ENCODE measurements at places on chromosomes 3 and 15.

DNA sequence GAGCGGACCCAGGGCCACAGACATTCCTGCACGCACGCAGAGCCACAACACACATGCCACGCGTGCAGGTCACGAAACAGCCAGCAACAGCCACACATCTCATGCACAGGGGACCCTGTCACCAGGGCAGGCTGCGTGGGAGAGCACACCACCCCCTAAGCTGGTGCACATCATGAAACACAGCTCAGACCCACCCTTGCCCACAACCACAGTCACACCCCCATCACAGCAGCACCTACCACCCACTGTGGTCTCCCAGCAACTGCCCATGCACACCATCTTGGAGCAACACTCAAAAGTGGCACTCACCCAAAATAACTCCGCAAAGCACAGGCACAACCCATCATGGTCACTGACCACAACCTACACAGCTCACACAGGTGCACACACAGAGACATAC is 75.7 kb downstream of the OCA2 start:
- no peak for DNase-seq

- no peak for DNase-seq
These were observed 57.2 kb upstream of the TOPAZ1 start for GRCh38 chr3:44184319-44184953.

DNA sequence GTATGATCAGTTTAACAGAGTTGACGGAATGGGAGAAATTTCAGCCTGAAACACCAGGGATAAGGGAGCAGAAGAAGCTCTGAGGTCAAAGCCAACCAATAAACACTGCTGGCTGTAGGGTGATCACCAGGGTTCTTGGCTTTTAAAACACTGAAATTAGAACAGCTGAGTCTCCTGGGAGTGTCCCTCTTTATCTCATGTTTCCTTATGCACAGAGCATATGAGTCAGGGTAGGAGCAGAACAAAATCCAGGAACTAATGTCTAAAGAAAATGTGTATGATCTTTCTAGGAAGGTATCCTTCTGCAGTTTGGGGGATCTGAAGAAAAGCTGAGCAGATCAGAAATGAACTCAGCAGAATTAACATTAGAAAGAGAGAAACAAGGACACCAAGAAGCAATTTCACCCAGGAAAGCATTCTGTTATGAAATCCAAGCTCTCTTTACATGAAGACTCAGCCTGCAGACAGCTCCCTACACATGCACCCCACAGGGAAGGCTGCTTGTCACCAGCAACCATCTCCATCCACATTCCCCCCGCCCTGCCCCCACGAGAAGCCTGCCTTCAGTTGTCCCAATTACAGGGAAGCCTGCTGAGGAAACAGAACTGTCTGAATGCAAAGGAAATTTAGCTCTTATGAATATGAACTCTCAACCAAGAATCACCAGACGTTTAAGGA is 469.7 kb downstream of the PDCD6IP start:
- no peak for DNase-seq

DNA sequence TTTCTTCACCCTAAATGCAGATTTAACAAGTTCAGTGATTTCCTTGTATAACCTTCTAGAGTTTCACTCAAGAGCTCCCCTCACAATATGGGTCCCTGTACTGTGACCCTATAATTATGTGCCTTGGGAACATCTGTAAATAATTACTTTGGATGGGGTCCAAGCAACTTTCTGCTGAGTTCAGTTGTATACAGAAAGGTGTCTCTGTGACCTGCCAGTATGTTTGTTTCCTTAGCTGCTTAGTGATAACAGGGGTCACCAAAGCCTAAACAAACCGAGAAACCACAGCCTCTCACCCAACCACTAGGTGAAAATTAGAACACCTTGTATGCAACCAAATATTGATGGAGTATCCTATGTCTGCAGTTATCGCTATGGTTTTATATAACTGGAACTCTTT is 29.8 kb upstream of the SLC25A36 start:
- no peak for DNase-seq

DNA sequence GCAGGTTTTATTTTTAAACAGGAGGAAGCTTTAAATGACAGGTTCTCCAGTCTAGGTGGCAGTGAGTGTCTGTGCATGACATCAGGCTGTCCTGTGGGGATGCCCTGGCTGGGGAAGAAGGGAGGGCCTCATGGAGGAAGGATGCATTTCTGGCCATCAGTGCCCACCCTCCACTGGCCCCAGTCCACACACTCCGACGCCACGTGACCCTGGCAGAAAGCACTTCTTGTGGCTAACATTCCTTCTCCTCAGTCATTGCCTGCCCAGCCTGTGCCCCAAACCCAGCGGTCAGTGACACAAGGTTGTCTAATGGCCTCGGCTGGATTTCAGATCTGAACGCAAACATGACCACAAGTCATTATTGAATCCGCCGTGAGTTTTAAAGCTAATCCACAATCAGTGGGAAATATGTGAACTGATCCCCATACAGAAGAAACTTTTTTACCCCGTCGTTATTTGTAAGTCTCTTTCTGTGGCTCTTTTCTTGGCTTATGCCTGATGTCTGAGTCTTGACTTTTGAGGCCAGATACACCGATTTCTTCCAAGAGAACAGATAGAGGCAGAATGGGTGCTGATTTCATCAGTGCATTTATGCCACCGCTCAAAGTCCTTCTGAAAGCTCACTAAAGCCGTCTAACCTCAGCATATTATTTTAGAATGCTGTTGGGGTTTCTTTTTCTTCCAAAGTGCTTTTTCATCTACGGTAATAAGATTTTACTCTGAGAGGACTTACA is 17.3 kb upstream of the LRRK1 start:
- no peak for DNase-seq

DNA sequence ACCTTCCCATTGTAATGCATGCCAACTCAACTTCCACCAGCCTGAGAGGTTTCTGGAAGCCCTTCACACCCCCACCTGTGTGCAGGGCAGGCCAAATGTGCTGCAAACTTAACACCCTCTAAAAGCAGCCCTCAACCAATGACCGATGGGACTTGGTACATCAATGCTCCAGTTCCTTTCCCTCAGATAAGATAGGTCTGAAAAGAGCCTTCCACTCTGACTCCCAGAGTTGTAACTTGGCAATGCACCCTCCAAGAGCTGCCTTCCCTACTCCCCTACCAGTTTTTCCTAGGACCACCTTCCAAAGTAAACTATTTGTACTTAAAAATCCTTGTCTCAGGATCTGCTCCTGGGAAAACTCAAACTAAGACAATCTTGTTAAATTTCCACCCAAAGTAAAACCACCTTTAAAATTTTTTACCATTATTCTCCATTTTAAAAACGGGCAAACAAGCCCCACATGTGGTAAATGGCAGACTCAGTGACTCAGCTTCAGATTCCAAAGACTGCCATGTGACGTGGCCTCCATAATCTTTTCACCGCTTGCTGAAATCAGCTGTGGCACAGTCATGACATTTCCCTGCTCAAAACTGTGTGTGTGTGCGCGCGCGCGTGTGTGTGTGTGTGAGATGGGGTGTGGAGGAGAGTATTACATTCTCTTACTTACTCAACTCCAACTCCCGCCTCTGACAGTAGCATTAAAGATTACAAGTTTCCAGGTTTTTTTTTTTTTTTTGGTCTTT is 17.2 kb downstream of the RASGRP1 start:
- no peak for DNase-seq

GRCh38 chr15:73231661-73232419 is 136.9 kb downstream of the HCN4 start:
- no peak for DNase-seq

GRCh38 chr3:66000506-66000905 is 38.2 kb downstream of the MAGI1 start:
- no peak for DNase-seq

GRCh38 chr3:158748237-158748828 is 16.1 kb upstream of the RARRES1 start:
- DNase-seq: no peak

DNA sequence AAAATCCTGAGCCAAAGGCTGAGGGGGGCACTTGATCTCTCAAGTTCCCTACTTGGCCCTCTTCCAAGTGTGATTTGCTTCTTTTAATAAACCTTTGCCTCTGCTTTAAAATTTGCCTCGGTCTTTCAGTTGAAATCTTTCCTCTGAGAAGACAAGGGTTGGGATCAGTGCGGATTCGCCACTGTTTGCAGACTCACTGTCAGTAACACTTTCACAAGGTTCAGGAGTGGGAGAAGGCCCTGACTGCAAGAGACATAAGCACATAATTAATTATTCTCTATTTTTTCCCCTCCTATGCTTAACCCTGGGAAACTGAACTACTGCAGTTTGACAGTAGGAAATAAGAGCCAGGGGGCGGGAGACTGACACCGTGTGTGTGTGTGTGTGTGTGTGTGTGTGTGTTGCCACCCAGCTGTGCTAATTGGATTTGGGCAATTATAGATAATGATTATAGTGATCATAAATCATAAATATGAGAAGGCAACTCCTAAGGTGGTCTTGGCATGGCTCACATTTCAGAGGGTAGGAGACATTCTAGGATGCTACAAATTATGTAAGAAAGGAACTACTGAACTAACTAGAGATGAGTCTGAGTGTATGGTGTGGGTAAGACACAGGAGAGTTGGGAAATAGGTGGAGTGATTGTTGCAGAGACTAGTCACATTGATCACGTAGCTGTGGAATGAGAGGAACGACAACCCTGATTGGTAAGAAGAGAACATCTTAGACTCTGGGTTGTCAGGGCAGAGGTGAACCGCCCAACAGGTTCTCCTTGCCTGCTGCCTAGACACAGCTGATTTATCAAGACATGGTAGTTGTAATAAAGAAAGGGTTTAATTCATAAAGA is 5.5 kb upstream of the ZNF662 start:
- no peak for DNase-seq

- no peak for DNase-seq
These were observed 30.8 kb downstream of the BOC start for GRCh38 chr3:113242096-113242581.

GRCh38 chr15:68791431-68792283 is 29.0 kb downstream of the ANP32A start:
- DNase-seq: peak; percentile 74

- DNase-seq: no peak
These were observed 1639.5 kb downstream of the SI start for GRCh38 chr3:163438760-163439159.
